ENCODE measurements at places on chromosomes 2 and 18.

DNA sequence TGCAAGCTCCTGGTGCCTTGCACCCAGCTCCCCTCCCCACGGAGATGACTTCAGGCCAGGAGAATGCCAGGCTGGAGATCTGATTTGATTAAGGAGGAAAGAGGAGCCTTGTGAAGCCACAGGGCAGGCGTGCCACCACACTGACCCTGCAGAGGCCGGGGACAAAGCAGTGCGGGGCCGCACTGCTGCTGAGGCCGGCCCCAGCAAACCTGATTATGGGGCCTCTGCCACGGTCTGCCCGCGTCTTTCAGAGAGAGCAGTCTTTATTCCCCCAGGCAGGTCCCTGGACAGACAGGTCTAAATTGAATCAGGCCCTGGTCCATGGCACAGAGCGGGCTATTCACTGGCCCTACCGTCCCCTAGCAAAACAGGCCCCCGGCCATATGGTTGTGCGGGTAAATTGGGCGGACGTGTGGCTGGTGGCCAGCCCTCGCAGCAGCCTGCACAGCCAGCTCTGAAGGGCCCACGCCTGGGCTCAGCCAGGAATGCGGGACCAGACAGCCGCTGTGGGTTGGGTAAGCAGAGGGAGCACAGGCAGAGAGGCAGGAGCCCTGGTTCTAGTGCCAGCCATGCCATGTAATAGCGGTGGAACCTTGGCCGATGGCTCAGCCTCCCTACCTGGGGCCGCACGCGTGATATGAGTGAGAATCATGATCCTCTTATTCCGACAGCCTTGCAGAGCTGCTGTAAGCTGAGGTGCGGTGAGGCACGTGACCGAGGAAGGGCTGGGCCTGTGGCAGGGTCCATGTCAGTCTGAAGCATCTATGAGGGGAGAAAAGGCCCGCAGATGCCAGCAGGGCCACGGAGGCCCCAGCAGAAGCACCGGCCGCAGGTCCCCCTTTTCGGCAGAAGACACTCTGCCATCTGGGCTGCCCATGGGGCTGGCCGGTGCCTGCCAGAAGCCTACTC lies 97.3 kb upstream of the MYCN start:
- DNase-seq = no peak

DNA sequence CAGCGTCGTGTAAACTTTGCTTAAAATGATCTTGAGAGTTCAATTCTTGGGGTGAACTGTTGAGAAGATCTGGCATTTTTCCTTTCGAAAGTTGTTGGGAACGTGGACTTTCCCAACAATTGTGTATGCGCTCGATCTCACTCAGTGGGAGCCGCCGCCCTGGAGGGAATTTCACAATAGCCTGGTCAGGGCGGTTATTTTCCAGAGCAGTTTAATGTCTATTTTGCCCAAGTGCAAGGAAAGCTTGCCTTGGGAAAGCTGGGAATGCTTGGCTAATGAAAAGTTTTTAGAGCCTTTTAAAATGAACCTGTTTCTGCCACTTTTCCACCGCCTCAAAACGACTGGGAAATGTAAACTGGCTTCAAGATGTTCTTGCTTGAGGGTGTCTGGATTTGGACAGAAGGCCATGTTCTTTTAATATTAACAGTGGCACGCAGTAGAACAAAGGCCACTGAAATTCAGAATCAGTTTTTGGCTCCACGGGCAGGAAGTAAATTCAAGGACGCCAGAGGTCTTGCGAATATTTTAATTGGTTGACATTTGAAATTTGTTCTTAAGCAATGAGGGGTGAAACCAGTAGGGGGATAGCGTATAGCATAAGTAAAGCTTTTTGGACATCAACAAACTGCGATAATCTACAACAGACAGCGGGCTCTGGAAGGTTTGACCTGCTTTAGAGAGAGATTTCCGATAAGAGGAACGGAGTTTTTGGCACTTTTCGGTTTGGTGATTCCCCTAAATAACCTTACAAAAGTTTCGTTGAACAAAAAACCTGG lies 1.2 kb downstream of the CFLAR start:
- peak; percentile 18 for DNase-seq

- no peak for DNase-seq
Observed at GRCh38 chr2:217852555-217853211, 150.1 kb downstream of the TNS1 start.

DNA sequence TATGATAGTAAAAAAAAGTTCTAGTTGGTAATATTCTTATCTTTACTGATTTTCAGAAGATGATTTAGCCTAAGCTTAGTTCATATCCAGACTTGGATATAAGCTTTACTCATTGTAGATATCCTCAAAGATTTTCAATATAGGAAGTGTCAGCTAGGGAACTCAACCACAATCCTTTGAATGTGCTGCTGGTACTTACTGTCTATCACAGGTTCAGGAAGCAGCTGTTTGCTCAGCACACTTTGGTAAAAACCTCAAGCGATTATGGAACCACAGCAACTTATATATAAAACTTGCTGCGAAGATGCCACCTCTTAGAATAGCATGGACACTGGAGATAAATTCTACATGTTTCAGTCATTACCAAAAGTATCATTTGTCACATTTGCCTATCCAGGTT lies 60.1 kb upstream of the TNFRSF11A start:
- no peak for DNase-seq

- no peak for DNase-seq
Observed at GRCh38 chr2:239303711-239304532, 96.9 kb downstream of the HDAC4 start.

GRCh38 chr2:219099329-219099728 lies 38.6 kb upstream of the IHH start:
- no peak for DNase-seq

- no peak for DNase-seq
Observed at GRCh38 chr2:19035238-19035637, 323.2 kb downstream of the OSR1 start.

DNA sequence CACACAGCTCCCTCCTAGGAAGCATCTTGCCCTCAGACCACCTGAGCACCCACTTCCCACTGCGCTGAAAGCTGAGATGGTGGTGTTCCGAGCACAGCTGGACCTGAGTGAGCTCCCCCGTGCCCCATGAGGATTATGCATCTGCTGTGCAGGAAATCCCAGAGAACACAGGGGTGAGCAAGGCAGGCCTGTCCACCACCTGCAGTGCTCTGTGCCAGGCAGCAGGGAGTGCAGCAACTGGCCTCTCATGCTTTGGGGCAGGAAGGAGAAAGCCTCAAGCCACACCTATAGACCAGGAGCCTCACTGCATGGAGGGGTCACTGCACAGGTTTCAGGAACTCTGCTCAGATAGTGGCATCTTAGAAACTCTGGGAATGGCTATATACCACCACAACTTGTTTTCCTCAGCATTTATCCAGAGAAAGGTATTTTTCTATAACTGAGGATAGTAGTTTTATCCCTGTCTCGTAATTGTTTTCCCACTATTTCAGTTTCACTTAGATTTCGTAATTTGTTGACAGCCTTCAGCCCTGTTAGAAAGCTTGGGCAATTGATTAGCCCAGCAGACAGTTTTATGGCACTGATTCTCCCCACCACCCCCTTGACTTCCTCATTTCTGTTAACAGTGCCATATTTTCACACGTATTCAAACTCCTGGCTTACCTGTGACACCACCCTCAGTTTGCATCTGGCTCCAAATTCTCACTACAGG lies 144.3 kb upstream of the DAPL1 start:
- DNase-seq = no peak

DNA sequence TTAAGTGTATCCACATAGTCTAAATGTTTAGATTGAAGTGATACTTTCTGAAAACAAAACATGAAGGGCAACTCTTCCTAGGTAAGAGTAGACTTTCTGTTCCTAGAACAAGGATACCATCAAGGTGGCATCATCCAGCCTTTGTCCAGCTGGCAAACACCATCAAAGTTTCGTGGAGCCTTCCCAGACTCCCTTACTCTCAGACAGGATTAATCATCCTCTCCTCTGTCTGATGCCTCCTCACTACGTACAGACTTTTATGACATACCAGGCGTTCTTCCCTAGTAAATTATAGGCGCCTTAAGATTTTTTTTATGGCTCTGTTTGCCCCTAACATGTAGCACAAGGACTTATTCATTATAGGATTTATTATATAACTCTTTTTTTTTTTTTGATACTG lies 29.4 kb upstream of the ASNSD1 start:
- DNase-seq = no peak

Measured in NCI-H1092 treated with DMSO at 0.1 percent for 48 hours (cell line).